Ureter (tissue), 1 donor: ENCODE measurements at places on chromosomes 5 and 9. TPM values are rescaled to one million over a fixed set of nuclear protein-coding genes. Genes with fewer than 3 reads are reported as not detected.

The ZFP37 gene
- total RNA-seq: 4.3 TPM

The ECSCR gene
- 31.1 TPM for total RNA-seq

The REXO4 gene
- total RNA-seq: 19.5 TPM

DNA sequence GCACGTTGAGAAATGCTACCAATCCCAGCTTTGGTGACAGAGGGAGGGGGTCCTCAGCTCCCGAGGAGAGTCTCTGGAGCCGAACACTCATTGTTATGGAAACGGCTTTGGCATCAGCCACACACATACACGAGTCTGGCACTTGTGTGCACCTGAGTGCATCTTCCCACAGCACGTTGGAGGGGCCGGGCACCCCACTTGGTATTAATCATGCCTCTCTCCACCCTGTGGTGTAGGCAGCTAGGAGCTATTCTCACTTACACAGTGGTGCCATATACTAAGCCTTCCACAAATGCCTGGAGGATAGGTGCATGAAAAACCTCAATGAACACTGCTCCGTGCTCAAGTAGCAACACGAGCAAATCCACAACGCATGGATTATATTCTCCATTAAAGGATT lies 133.9 kb upstream of the PANK3 start:
- DNase-seq: peak; percentile 28

DNA sequence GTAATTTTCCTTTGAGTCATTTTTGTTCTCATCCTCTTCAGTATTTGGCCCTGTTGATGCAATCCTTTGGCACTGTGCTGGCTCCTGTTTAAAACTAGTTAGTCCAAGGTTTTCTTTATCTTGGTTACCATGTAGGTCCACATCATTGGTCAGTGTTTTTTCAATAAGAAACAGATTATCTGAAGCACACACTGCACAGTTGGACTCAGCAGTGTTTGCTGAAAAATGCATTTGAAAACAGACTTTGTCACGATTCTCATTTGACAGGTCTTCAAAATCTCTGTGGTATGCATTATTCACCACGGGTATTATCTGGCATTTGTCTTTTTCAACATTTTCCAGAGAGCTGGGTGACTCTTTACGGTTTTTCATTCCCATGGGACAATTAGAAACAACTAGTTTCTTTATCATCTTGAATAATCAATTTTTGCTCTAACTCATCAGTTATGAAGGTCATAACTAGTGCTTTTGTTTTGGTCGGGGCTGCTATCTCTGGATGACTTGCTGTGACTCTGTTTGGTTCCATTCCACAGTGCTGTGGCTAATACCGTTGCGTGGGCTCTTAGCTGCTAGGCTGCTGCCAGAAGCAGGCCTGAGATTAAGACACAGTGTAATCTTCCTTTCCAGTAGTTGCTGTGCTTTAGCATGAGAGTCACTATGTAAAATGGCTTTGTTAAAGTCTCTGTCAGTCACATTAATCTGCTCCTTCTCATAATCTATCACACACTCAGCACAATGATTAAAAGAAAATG lies 36.2 kb downstream of the NUDT12 start:
- DNase-seq: no peak
